ENCODE measurements at places on chromosomes 6 and 20. TPM values are rescaled to one million over a fixed set of nuclear protein-coding genes. Genes with fewer than 3 reads are reported as not detected.
A peak's percentile ranks its signal among the peaks of the same experiment; 100 is the strongest.

DNA sequence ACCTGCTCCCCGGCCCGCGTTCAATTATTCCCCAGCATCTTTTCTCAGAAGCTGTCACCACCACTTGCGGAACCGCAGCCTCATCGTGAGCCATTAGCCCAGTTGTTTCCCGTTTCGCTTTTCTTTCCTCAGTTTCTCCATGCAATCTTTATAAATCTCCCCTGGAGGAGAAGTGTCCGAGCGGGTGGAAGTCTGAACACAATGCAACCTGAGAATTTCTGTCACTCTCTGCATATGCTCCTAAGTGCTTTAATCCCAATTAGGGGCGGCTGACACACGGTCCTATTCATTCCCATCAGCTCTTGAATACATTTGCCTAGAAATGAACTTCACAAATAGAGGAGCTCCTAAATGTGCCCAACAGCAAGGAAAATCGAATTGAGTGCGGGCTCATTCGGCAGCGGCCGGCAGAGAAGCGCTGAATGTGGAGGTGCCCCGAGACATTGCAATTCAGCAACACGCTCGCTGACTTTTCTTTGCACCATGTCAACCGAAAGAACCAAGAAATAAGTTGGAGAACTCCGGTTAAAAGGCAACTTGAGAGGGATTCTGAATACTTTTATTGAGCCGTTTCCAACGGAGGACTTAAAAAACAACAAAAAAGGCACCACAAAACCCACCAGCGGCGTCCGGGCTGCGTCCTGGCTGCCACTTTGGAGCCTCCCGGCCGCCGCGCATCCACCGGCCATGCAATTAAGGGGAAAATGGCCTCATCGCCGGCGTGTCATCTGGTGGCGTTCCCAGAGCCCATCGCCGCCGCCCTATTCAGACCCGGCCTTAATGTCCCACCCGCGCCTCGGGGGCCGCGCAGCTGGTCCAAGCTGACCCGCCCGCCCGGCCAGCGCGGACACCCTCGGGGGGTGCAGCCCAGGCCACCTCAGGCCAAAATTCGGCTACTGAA, 3.9 kb upstream of the PRDM13 start:
- DNase-seq = no peak

DNA sequence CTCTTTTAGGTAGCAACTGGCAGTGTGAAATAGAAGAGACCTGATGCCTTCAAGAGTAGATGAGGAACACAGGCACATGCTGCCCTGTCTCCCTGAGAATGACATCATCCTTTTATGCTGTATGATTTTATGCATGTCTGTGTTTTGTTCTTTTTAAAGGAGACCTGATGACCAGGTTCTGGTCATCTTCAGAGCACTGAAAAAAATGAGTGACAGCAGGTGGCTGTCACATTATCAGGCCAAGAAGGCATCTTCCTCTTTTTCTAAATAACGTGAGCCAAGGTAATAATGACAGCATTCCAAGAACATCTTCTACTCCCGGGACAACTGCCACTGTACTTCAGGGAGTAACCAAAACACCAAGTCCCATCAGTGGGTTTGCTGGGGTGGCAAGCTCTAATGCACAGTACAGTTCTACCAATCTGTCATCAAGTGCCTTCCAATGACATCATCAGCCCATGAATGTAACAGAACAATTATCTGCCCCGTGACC, 28.9 kb downstream of the CNKSR3 start:
- no peak for DNase-seq

DNA sequence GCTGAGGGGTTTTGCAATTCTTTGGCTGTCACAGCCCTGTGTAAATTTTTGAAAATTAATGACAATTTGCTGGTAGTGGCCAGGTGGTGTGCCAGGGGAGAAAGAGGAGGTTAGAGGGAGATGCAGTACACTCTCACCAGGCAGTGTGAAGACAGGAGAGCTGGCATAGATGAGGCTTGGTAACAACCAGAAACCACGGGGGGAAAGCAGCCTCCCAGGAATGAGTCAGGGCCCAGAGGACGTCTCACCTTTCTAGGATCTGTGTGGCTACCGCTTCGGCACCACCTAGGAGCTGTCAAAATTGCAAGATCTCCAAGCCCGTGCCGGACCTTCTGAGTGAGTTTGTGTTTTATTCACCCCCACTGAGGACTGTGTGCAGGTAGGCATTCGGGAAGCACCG, 171.4 kb downstream of the PACRG start:
- no peak for DNase-seq

DNA sequence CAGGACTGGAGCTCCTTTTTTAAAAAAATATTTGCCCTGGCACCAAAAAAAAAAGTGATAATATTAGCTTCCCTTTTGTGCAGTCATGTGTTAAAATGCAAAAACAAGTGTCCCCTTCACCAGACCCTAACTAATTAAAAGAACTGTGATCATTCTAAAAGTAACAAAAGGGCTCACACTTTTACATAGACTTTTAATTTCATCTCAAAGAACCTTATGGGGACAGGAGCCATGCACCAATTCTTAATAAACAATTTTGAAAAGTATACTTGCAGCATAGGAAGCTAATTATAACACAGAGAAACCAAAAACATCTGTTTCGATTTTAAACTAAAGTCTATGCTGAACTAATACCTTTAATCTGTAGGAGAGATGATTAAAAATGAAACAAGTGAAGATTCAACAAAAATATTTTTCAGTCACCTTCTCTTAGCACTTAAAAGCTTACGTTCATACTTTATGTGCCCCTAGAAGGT, 17.3 kb downstream of the STX7 start:
- DNase-seq = no peak

DNA sequence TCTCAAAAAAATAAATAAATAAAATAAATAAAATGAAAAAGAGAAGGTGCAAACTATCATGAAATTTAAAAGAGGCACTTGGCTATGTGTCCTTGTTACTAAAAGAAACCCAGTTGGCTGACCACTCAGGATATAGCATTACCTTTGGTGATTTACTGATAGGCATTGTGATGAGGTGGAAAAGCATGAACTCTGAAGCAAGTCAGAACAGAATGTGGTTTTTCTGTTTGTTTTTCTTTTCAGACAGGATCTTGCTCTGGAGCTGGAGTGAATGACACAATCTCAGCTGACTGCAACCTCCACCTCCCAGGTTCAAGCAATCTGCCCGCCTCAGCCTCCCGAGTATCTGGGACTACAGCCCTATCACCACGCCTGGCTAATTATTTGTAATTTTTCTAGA, 31.9 kb downstream of the ZNF184 start:
- DNase-seq = peak; percentile 90

- no peak for DNase-seq
Observed at GRCh38 chr6:22146931-22147701, 149.7 kb downstream of the PRL start.

DNA sequence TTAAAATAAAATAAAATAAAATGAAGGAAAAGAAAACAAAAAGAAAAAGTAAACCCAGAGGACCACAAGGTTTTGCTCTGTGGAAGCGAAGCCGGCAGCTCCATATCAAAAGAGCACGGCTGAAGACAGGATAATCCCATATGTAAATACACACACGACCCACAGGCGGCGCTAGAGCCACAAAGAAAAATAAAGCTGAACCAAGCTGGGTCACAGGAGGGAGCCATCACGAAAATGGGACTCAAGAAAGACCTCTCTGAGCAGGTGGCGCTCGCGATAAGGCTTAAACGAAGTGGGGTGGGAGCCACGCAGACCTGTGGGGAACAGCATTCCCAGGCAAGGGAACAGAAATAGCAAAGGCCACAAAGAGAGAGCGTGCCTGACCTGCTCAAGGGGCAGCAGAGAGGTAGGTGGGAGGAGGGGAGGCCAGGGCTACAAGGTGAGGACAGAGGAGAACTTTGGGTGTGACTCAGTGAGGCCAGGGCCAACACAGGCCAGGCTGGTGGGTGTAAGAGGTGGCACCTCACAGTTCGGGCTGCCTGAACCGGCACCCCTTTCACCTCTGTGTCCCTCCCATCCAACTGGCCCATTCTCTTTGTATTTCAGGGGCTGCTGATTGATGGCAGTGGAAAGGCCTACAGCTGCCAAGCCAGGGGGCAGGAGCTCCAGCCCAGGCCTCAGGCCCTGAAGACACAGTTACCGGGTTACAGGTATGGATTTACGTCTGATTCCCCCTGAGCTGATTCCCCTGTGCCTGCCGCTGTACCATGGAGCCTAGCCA, 26.0 kb downstream of the PTGIS start:
- peak; percentile 38 for DNase-seq

GRCh38 chr6:53498649-53499048, 46.3 kb downstream of the GCLC start:
- DNase-seq = no peak

- no peak for DNase-seq
Observed at GRCh38 chr6:154996841-154997311, 1.8 kb downstream of the TIAM2 start.

DNA sequence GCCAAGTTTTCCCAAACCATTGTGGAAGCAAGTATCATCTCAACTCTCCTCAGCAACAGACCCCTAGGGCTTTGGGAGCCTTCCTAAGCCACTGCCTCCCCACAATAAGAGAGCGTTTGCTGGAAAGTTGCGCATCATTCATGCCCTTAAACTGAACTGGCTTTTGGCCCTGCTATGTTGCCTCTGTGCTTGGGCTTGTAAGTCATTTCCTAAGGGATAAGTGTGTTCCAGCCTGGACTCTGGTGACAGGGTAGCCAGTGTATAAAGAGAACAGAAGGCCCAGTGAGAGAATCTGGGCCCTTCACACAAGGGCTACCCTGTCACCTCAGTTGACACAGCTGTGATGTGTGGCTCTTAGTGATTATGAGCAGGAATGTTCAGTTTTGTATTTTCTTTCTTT, 77.8 kb downstream of the COL9A1 start:
- DNase-seq = no peak

DNA sequence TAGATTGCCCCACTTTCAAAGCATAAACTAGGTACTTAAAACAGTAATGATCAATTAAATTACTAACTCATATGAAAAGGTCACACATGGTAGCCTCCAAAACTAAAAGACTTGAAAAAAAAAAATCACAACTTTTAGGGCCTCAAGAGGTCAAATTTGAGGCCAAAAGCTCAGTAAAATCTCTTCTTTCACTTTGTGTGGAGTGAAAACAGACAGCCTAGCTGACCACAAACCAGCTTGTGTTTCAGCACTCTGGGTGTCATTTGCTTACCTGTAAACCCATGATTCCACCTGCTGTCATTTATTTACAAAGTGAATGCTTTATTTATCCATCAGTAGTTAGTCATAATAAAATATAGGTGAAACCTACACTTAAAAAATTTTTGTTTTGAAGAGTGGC, 34.0 kb downstream of the GNAS start:
- no peak for DNase-seq

- DNase-seq = no peak
Observed at GRCh38 chr20:47799116-47799715, 13.9 kb upstream of the SULF2 start.

DNA sequence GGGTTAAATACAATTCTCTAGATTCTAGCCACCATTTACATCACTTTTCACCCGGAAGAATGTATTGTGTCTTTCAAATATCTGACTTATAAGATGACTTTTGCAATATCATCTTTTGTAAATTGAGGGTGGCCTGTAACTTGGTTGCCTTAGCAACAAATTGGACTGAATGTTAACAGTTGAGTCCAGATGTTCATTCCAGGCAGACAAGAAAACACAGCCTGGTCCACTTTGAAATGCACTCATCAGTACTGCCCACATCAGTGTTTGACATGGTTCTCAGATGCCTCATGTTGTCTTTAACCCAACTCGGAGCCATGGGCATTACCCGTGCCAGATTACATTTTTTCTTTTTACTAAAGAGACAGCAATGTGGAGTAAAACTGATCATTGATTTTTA, 781.6 kb upstream of the CHD6 start:
- DNase-seq = no peak

GPR63 gene
- total RNA-seq = 1.8 TPM

OPRL1 gene
- total RNA-seq = 0.11 TPM

PRDM13 gene
- total RNA-seq = not detected

SPTLC3 gene
- 7.1 TPM for total RNA-seq

PSORS1C1 gene
- 3.7 TPM for total RNA-seq

KIF25 gene
- total RNA-seq = not detected

All from mammary epithelial cell (primary cell).